ENCODE measurements at places on chromosomes 4 and X. TPM values are rescaled to one million over a fixed set of nuclear protein-coding genes. Genes with fewer than 3 reads are reported as not detected.
A peak's percentile ranks its signal among the peaks of the same experiment; 100 is the strongest.

DNA sequence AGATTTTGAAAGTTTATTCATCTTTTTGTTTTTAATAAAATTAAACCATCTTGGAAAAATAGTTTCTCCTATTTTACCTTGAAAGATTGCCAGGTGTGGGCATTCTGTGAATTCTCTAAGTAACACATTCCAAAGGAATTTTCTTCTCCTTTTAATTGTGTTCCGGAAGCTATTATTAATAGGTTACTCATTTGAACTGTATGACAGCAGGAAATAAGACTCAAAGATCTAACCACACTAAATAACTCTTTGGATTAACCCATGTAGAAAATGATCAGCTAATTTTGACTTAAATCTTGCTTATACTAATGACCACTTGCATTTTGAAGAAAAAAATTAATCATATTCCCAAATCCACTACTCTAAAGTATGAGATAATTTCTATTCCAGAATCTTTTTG is 17.6 kb upstream of the CCNI start:
- ATAC-seq, result peak; percentile 50

DNA sequence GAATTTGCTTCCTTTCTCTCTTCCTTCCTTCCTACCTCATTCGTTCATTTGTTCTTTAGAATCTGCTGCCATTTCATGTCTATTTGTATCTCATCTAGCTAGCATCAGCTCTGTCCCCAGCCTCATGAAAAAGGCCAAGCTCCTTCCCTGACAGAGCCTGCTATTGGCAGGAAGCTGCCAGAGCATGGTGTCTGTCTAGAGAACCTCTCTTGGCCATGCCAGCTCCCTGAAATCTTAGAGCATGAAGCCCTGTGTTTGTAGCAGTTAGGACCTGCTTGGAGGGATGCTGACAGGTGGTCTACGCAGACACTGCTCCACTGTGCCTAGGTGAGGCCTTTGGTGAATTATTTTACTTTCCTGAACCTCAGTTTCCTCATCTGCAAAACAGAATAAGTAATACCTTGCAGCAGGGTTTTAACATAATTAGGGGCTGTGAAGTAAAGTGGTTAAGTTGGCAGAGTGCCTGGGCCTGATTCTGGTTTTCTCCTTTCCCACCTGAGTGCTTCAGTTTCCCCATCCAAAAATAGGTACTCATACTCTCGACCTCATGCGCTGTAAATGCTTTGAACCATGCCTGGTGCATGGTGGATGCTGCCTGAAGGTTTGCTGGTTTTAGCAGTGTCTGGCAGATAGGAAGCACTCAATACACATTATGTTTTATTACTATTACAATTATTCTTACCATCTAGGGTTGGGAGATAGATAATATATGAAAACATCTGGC is 4.7 kb downstream of the PTTG2 start:
- ATAC-seq, result no peak

- ATAC-seq, result no peak
Observed at GRCh38 chr4:111847296-111848008, 297.8 kb upstream of the FAM241A start.

Gene CCKAR
- not detected for total RNA-seq

Gene SLC6A14
- 10.7 TPM for total RNA-seq

DNA sequence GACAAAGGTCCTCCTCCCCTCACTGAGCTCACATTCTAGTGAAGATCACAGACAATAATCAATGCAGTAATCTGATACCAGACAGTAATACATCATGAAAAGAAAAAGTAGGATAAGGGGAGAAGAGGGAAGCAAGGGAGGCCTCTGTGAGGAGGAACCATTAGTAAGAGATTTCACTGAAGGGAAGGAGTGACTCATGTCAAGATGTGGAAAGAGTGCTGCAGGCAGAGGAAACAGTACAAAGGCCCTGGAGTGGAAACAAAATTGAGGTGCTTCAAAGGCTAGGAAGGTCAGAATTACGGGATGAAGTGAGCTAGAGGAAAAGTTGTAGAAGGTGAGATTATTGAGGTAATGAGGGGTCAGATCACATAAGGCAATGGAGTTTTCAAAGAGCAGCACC is 38.1 kb downstream of the LAMTOR3 start:
- ATAC-seq, result peak; percentile 79

Gene ITGB1BP2
- 0.56 TPM for total RNA-seq

Gene BEX5
- total RNA-seq, result 0.80 TPM

- peak; percentile 48 for ATAC-seq
Observed at GRCh38 chrX:130082244-130083106, 27.8 kb downstream of the ELF4 start.

Gene FOXR2
- total RNA-seq, result not detected

GRCh38 chrX:27251369-27251768 is 211.8 kb downstream of the PPP4R3C start:
- no peak for ATAC-seq

Gene FAM241A
- 2.7 TPM for total RNA-seq

GRCh38 chr4:67755974-67756373 is 1.8 kb upstream of the GNRHR start:
- no peak for ATAC-seq

- ATAC-seq, result no peak
Observed at GRCh38 chrX:46812445-46812844, 24.4 kb upstream of the RP2 start.

DNA sequence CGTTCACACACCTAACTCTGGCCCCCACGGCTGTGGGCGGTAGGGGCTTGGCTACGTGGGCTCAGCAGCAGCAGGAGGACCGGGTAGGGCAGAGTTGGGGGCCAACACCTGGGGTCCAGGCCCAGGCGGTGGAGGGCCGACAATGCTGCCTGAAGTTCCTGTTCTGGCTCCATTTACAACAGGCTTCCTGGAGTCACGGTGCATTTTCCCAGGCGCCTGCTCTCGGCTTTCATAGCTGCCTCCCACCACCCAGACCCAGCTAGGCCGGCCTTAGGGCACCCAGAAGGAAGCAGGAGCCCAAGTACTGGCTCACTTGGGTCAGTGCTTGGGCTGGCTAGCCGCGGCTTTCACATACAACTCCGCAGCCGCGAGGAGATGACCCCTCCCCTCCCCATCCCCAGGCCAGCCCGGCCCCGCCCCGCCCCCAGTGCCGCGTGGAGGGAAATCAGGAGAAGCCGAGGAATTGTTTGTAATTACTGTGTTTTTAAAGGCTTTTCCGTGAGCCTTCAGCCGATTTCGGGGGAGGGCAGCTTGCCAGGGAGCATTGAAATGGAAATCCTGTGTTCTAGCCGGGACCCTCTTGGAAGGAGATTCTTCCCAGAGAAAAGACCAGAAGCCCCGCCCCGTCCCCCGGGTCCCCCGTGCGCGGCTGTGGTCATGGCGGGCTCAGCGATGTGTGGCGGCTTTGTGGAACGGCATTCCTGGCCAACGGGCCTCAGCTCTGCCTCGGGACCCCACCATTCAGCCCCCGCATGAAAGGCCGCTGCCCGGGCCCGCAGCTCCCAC is 28.5 kb downstream of the PJA1 start:
- ATAC-seq, result no peak

- ATAC-seq, result no peak
Observed at GRCh38 chr4:60241866-60242265, 958.3 kb upstream of the ADGRL3 start.

GRCh38 chrX:115214151-115214550 is 19.7 kb downstream of the LRCH2 start:
- ATAC-seq, result no peak

Gene FMR1NB
- not detected for total RNA-seq

Gene CFAP99
- 0.28 TPM for total RNA-seq

GRCh38 chr4:53559021-53559620 is 32.2 kb downstream of the LNX1 start:
- peak; percentile 64 for ATAC-seq

GRCh38 chr4:74996996-74997395 is 64.1 kb downstream of the PARM1 start:
- ATAC-seq, result peak; percentile 52

GRCh38 chrX:151516538-151517187 is 46.8 kb upstream of the PASD1 start:
- ATAC-seq, result no peak

Gene CT45A3
- total RNA-seq, result not detected

Gene ENOX2
- total RNA-seq, result 15.1 TPM

Gene DDIT4L
- 0.56 TPM for total RNA-seq

- ATAC-seq, result peak; percentile 78
Observed at GRCh38 chr4:10108818-10109783, 7.5 kb downstream of the WDR1 start.

GRCh38 chrX:151505796-151506195 is 57.7 kb upstream of the PASD1 start:
- peak; percentile 41 for ATAC-seq

GRCh38 chrX:150940844-150941495 is 42.2 kb upstream of the HMGB3 start:
- no peak for ATAC-seq

DNA sequence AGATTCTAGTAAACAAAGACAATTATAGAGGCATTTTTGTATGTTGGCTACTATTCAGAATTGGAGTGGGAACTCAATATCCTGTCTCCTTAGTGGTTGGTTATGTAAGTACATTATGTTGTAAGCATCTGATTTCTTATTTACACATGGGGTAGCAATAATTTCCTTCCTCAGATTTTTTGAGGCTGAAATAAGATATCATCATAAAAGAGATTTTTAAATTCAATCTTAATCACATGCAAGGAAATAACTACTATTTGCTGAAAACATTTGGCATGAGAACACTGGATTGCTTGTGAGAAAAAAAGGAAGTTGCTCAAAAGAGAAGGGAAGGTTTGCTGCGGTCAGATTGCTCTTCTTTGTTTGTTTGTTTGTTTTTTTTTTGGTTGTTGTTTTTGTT is 437.7 kb upstream of the HS3ST1 start:
- ATAC-seq, result no peak

- ATAC-seq, result no peak
Observed at GRCh38 chr4:125517831-125518230, 203.1 kb downstream of the FAT4 start.

Gene PASD1
- not detected for total RNA-seq

DNA sequence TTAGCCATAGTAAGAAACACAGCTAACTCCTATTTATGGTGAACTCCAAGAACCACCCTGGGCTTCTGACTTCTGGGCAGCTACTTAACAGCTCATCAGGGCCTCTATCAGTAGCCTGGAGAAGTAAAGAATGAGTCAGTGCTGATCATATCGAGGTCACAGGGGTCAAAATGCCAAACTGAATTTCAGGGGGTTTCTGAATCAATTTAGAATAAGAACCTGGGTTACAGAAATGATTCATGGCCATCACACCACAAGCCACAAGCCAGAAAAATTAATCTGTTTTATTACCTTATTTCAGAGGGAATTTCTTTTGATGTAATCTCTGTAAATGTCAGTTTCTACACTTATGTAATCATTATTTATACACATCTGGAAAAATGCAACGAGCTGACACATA is 64.4 kb downstream of the CHST7 start:
- no peak for ATAC-seq

DNA sequence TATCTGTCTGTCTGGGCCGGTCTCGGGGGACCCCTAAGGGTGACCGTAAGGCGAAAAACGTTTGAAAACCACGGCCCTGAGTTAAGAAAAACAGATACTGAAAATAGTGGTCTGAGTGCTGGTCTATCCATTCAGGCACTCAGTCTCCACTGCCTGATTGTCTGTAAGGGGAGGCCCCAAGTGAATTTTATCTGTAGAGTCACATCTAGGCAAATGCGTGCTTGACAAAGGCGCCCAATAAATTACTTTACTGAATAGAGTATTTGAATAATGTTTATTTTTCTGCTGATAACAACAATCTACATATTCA is 465 bp downstream of the HNRNPH2 start:
- ATAC-seq, result no peak

- no peak for ATAC-seq
Observed at GRCh38 chr4:138216272-138216867, 25.8 kb downstream of the SLC7A11 start.

GRCh38 chr4:3720466-3720865 is 45.7 kb upstream of the ADRA2C start:
- ATAC-seq, result no peak

- no peak for ATAC-seq
Observed at GRCh38 chr4:98093662-98094061, 49.6 kb downstream of the STPG2 start.

GRCh38 chr4:8164687-8165086 is 6.1 kb upstream of the ABLIM2 start:
- no peak for ATAC-seq

Gene SMR3B
- total RNA-seq, result not detected

Gene SCARB2
- 70.0 TPM for total RNA-seq

DNA sequence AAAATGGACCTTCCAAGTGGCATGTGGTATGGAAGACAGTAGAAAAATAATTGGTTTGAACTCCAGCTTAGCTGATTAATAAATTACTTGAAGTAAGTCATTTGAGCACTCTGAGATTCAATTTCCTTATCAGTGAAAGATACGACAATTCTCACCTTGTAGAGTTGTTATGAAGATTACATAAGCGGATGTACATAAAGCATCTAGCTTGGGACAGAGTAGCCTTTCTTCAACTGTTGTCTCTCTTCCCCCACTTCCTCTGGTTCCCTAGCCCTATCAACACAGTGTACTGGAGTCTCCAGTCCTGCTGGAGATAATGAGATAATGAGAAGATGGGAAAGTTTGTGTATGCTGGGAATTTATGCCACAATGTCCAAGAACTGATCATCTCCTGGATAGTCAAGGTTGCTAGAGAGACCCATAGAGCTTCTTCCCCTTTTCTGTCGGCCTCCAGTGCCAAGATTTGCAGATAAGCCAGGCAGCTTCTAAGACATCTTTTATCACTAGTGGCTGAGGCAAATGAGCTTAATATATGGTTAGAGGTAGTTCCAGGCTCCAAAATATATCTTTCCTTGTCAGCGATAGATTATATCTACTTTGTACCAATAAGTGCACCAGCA is 33.9 kb downstream of the VSIG4 start:
- no peak for ATAC-seq

Gene ADGRL3
- 4.1 TPM for total RNA-seq

- peak; percentile 87 for ATAC-seq
Observed at GRCh38 chr4:57424232-57424897, 314.2 kb upstream of the IGFBP7 start.

DNA sequence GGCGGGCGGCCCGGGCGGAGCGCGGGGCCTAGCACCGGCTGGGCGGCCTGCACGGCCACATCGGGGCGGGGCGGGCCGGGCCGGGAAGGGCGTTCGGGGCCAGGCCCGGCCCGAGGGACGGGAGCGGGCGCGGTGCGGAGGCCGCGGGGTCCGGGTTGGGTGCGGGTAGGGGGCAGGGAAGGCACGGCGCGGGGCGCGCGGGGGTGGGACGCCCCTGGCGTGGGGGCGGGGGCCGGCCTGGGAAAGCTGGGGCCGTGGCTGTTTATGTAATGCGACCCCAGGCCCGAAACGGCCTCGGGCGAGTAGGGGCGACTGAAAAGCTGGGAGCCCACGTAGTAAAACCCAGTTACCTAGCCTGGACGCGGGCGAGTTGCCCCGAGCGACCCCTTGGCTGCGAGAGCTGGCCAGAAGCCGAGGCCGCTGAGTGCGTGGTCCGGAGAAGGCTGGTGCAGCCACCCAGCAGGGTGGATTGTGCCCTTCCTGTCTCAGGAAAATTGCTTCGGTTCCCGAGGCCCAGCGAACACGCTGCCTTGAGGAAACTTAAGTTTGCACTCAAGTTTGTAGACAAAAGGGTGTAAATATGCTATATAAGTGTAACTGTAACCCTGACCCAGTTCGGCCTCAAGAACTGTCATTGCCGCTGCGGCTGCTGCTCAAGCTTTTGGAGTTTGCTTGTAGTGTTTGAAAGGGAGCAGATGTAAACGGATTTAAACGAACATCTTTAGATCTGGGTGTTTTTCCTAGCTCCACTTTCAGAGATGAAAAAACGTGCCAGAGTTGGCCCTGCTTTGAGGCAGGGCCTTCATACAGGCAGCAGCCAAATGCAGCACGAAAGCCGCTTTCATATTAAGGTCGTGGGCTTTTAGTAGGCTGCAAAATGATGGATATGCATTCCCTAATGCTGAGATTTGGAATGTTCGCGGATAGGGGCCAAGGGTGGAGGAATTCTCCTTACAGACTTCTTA is 674 bp downstream of the SEC24B start:
- ATAC-seq, result peak; percentile 75

Gene CBR4
- total RNA-seq, result 11.6 TPM

Data from esophagus mucosa (tissue), 1 donor.